Astrocyte (in vitro differentiated cells and primary cell): ENCODE measurements at places on chromosomes 16 and 17. TPM values are rescaled to one million over a fixed set of nuclear protein-coding genes. Genes with fewer than 3 reads are reported as not detected.

PABPN1L gene
- not detected in 2 replicates for total RNA-seq

KRTAP4-5 gene
- not detected in 2 replicates for total RNA-seq

ICAM2 gene
- total RNA-seq = not detected in 2 replicates

SOX8 gene
- total RNA-seq = 0.70 and 0.98 TPM in 2 replicates

BAIAP2 gene
- total RNA-seq = 43.3 and 51.4 TPM in 2 replicates

HS3ST3B1 gene
- total RNA-seq = 8.7 and 8.9 TPM in 2 replicates

EMC6 gene
- total RNA-seq = 49.7 and 52.2 TPM in 2 replicates

SLC47A2 gene
- not detected in 2 replicates for total RNA-seq

WNT3 gene
- total RNA-seq = 2.4 TPM in 2 replicates

DNA sequence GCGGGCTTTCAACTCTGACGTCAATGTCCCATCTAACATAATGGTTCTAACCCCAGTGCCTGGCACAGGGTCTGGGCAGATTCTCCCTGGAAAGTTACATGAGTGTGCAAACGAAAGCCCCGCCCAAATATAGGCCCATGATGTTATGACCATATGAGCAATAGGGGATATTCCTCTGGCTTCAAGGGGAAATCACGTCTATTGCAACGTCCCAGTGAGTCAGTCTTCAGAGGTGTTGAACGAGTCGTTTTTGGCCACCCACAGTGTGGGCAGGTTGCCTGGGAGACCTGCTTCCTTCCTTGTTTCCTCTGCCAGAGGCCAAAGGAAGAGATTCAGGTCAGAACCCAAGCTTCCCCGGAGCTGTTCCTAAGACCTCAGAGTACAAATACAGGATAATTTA lies 30.3 kb downstream of the PIK3R5 start:
- no peak for DNase-seq

- DNase-seq = no peak
These were observed 234.6 kb downstream of the CPPED1 start for GRCh38 chr16:12569061-12569460.

GRCh38 chr17:56982312-56982711 lies 4.4 kb downstream of the SCPEP1 start:
- DNase-seq = no peak

- DNase-seq = no peak
These were observed 6.7 kb upstream of the WFIKKN2 start for GRCh38 chr17:50828508-50829170.

- DNase-seq = no peak
These were observed 3.7 kb upstream of the RAP1GAP2 start for GRCh38 chr17:2792366-2793169.

GRCh38 chr17:5419959-5420653 lies at the start of gene RPAIN:
Gene RPAIN, plus strand, starts transcription at chr17:5420182. Its CDS starts 29 bp downstream, at chr17:5420211.
- DNase-seq = no peak

DNA sequence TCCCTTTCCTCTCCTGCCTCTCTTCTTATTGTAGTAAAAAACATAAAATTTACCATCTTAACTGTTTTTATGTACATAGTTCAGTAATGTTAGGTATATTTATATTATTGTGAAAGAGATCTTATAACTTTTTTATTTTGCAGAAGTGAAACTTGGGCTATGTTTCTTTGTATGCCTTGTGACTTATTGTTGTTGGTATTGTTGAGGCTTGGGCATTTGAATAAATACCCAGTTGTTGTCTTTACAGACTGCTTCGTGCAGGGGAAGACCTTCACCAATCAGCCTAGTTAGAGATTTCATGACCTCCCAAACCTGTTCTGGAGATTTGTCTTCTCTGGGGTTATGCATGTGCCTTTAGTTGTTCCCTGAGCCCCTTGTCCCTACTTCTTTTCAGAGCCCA lies 31.9 kb downstream of the REXO5 start:
- DNase-seq = no peak
